ENCODE measurements at places on chromosomes 4 and X.
A peak's percentile ranks its signal among the peaks of the same experiment; 100 is the strongest.

GRCh38 chr4:84944947-84945346 lies 21.5 kb downstream of the WDFY3 start:
- no peak for DNase-seq

GRCh38 chr4:32775049-32775448 lies 2054.9 kb downstream of the PCDH7 start:
- DNase-seq: peak; percentile 24

GRCh38 chrX:102859550-102859871 lies 77.6 kb upstream of the RAB40AL start:
- DNase-seq: no peak

DNA sequence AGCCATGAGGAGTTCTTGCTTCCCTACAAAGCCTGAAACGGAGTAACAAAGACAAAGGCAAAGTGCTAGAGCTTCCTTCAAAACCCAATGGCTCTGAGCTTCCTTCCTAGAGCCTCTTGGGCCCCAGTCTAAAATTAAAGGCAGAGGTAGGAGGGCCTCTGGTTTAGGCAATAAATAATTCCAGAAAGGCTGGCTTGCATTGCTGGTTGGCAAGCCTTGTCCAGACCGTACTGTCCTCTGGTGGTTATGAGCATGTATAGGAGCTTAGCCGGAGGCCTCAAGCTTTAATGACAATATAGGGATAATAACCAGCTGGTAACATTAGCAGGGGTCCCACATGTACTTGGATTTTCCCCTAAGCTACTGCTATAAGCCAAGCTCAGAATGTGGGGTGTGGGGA lies 237.3 kb downstream of the AR start:
- no peak for DNase-seq

DNA sequence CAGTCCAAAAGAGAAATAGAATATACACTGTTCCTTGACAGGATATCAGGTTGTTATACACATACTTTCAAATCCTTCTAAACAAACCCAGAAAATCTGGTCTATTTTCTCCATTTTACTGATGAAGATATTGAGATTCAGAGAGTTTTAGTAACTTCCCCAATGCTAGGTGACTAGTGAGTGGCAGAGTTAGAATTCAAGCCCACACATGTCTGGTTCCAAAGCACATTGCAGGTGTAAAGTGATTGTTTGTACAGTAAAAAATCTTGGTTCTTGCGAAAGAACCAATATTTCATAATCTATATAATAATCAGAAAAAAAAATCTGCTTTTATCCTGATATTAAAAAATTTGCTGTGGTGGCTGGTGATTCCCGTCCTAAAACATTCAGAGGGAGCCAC lies 39.5 kb upstream of the EMCN start:
- no peak for DNase-seq

Measured in NCI-H146 (cell line).